ENCODE measurements at places on chromosomes 1 and 21. TPM values are rescaled to one million over a fixed set of nuclear protein-coding genes. Genes with fewer than 3 reads are reported as not detected.

BCL10 gene
- total RNA-seq, result 18.5 TPM

DCDC2B gene
- total RNA-seq, result not detected

DNA sequence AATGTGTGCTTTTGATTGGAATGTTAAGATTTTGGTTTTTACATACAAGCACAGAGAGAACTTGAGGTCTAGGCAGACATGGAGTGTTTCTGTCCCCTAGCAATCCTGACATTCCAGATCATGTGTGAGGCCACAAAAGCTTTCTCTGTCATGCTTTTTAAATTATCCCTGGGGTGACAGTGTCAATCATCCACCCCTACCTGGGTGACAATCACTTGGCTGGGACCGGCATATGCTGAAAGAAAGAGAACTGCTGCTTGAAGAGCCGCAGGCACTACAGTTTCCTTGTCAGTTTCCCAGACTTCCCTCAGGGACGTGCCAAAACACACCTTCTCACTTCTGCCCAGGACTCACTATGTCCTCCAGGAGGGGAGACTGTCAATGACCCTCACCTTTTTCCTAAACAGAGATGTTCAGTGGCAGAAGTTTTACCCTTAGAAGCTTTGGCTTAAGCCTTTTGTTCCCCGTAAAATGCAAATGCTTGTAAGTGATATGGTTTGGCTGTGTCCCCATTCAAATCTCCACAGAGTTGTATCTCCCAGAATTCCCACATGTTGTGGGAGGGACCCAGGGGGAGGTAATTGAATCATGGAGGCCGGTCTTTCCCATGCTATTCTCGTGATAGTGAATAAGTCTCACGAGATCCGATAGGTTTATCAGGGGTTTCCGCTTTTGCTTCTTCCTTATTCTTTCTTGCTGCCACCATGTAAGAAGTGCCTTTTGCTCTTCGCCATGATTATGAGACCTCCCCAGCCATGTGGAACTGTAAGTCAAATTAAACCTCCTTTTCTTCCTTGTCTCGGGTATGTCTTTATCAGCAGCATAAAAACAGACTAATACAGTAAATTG, 217.4 kb downstream of the FGGY start:
- DNase-seq, result no peak

NBPF4 gene
- total RNA-seq, result not detected

GRCh38 chr1:228374711-228375577, 31.7 kb downstream of the TRIM11 start:
- no peak for DNase-seq

GRCh38 chr1:25808481-25809244, 8.7 kb downstream of the SELENON start:
- DNase-seq, result no peak

DNA sequence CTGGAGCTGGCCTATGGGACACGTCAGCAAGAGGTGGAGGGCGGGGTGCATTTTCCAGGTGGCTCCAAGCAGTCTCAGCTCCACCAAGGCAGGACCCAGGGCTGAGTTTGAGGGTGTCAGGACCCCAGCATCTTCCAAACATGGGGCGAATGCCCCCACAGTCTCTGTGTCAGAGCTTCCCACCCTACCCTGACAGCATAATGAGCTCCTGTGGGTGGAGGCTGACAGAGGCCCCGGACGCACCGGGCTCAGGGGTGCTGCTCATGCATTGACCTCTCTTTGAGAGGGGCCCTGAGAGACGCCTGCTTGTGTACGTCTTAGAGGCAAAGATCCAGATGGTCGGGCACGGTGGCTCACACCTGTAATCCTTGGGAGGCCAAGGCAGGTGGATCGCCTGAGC, 37.2 kb downstream of the SLC2A7 start:
- no peak for DNase-seq

FAM78B gene
- total RNA-seq, result 1.5 TPM

DNA sequence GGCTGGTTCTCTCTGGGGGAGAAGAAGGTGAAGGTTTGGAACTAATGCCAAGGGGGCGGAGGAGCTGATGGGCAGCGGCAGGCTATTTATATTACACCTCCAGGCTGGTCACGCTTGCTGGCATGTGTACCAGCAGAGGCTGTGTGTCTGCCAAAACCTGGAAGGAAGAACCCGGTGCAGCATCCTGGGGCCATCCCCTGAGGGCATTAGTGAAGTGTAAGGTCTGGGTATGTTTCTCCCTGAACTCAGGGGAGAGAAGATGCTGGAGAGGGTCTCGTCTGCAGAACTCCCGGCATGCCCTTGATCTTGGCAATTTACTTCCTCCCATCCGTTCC, 5.3 kb downstream of the DISP3 start:
- DNase-seq, result no peak

Data from neural crest cell (in vitro differentiated cells).